Cortex of kidney (tissue), 1 donor: ENCODE measurements at places on chromosomes 6 and 20.

GRCh38 chr6:29553268-29554057, 6.1 kb downstream of the UBD start:
- no peak for DNase-seq

DNA sequence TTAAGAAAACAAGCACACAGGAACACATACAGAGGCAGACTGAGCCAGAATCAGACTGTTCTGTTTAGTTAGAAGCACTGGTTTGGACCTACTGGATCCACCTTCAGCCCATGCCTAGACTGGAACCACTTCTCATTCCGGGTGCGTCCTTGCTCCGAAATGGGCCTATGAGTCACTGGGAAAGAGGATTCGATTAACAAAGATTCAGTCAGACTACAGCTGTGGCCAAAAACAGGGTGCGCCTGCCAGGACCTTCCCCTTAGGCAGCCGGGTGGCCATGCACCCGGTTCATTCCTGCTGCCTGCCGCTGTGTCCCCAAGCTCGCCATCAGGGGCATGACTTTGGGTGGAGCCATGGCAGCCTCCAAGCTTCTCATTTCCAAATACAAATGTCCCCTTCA, 14.5 kb upstream of the KCNK5 start:
- no peak for DNase-seq

DNA sequence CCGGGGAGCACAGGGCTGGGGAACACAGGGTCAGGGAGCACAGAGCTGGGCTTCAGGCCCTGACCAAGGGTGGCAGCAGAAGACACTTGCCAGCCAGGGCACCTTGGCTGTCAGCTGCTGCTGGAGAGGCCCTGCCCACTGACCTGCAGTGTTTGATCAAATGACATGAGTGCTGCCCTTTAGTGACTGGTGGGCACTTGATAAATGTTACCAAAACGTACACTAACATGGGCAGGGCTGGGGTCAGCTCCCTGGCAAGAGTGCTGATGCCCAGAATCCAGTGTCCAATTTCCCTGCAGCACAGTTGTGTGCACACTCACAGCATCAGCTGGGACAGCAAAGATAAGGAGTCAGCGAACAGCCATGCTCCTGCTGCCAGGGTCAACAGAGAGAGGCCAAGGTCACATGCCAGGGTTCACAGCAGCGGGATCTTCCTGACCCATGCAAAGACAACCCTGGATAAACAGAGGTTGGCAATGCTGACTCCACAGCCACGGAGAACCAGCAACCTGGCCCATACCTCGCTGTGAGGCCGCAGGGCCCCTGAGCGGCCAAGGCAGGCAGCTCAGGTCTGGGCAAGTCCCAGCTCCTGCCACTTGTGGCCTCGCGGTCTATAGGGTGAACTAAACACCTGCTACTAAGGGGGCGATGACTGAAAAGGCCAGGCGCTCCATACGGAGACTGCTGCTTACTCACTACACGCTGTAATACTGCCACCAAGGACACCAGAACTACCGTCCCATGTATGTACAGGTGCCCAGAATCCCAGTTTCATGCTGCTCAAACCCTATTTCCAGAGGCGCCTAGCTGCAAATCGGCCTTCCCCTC, 46.3 kb downstream of the NINL start:
- DNase-seq = no peak

DNA sequence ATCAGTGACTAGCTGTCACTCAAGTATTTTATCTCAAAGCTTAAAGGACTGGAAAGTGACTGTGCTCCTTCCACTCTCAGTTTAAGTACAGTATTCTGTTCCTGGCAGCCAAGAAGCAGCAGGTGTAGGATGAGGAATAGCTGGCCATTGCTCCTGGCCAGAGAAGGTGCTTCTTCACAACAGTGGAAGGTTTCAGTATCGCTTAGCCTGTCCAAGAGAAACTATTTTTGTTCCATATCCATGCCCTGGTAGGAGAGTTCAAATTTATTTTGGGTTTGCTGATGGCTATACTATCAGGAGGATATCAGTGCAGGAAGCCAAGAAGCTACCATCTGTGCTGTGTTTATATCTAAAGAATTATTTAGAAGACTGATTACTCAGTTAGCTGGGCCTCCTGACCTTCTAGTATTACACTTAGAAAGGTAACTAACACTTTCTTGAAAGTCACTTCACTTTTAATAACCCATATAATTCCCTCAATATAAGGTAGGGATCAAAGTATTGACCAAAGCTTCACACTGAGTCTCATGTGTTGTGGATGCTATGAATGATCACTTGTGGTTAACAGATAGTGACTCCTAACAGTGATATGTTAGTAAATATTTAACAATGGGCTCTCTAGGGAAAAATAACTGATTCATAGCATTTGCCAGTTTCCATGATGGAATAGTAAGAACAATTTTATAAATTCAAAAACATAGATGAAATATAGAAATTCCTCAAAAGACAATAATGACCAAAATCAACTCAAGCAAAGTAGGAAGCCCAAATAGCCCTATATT, 99.9 kb downstream of the AIG1 start:
- no peak for DNase-seq

GRCh38 chr20:35387334-35387733, 24.4 kb downstream of the UQCC1 start:
- DNase-seq = no peak

GRCh38 chr6:107689951-107690642, 134.0 kb downstream of the SCML4 start:
- no peak for DNase-seq

DNA sequence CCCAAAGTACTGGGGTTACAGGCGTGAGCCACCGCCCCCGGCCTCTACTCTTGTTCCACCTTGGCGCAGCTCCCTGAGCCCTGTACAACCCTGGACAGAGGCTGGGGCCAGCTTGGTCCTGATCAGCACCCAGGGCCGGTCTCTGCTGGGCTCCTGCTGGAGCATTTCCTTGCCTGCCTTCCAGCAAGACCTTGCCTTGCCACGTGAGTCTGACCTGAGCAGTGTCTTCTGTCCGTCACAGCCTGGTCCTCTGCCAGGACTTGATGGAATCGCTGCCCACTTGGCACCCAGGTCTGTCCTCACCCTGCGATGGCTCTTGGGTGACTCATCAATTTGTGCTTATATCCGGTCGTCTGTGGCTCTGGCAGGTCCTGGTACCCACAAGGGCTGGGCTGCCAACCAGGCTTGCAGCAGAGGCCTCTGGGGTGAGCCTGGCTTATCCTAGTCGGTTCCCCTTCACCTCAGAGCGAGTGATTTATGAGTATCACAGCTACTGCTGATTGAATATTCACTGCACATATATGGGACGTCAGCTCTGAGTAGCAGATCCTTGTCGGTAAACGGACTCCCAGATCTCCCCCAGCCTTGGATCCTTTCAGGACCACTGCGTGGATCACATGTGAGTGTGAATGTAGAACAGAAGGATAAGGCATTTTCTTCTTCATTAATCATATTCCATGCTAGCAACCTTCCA, 10.1 kb upstream of the SULF2 start:
- no peak for DNase-seq

- no peak for DNase-seq
These were observed 148.9 kb downstream of the NFATC2 start for GRCh38 chr20:51393571-51393970.

DNA sequence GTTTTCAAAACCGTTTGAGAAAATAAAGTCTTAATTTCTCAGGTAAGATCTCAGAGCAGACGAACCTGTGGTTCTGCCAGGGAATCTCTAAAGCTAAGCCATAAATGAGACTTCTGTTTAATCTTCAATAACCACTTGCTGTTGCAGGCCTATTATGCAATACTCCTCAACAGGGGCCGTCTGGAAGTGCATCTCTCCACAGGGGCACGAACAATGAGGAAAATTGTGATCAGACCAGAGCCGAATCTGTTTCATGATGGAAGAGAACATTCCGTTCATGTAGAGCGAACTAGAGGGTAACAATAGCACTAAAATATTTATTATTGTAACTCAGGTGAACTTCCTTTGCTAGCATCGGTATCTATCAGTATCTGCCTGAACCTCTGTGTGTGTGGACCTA, 223.7 kb downstream of the ARHGAP18 start:
- DNase-seq = no peak

DNA sequence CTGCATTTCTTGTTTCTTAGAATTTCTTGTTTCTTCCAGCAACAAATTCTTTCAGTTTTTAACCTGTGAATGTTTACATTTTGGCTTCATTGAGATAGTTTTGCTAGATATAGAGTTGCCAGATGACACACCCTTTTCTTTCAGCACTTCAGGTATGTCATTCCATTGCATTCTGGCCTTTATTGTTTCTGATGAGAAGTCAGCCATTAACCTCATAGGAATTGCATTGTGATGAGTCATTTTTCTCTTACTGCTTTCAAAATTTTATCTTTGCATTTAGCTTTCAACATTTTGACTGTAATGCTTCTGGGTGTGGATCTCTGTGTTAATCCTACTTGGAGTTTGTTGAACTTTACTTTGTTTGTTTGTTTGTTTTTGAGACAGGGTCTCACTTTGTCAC, 440.3 kb upstream of the HS3ST5 start:
- DNase-seq = no peak

DNA sequence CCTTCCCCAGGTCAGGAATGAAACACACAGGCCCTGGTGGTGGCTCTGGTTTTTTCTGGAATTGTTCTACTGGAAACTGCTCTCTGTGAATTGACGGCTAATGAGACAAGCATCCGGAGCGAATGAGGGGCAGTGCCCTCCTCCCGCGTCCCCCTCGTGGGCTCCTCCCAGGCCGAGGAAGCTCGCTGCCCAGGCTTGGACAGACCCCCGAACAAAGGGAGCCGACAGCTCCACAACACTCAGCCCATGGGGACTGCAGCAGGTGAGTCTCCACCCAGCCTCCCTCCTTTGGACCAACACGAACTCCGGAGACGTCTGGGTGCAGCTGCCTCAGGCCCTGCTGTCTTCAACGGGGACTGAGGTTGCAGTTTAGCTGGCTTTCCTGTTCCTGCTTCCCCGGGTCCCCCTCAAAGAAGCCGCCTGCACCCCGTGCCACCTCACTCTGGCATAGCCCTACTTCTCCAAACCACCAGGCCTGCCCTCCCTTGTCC, 31.3 kb upstream of the AFDN start:
- no peak for DNase-seq

GRCh38 chr6:8240301-8240700, 138.0 kb upstream of the EEF1E1 start:
- no peak for DNase-seq

DNA sequence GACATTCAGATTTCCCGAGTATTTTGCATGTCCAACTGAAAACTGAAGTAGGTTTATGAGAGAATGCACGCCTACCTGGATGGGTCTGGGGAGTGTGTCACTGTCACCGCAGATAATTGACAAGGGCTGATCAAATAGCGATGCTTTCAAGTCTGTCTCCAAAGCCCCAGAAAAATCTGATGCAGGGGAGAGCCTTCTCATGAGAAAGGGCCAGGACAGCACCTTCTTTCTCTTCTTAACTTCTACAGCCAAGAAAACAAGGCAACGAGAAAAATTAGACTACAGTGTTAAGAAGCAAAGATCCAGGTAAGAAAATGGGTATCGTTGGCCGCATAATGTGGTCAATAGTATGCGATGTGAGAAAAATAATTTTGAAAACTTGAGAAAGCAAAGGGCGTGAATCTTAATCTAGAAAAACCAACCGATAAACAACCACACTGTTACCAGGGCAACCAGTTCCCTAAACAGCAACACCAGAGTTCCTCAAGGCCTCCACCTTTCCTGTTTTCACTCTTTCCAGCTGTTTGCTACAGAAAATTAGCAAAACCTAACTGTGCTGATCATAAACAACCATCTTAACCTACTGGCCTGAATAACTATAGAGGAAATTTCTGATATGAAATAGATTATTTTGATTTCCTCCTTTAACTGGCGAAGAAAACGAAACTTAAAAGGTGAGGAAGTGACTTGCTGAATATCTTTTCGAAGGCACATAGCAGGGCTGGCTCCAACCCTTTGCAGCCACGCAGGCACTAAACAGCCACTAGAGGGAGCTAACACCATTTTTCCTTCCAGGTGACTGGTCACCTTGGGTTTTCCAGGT, 2.6 kb downstream of the TAGAP start:
- no peak for DNase-seq

DNA sequence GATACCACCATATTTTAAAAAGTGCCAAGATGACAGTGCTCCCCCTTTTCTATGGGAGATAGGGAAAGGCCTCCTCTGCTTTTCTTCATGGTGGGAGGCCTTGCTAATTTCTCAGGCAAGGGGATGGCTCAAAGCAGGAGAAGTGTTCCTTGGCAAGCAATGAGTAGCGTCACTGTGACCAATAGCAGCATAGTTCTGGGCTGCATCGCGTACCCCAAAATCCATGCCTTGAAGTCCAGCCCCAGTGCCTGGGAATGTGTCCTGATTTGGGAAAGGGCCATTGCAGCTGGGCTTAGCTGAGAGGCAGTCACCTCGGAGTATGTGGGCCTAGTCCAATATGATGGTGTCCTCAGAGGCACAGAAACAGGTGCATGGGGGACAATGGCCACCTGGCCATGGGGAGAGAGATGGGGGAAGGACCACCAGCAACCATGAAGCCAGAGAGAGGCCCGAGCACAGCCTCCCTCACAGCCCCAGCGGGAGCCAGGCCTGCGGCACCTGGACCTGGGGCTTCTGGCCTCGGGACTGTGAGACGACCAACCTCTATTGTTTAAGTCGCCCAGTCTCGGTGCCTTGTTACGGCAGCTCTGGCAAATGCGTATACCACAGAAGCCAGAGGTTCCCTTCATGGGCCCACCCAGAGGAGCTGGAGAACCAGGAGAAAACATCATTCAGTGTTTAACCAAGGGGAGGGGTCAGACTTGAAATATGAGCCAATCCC, 153.1 kb upstream of the RPS6KA2 start:
- no peak for DNase-seq

DNA sequence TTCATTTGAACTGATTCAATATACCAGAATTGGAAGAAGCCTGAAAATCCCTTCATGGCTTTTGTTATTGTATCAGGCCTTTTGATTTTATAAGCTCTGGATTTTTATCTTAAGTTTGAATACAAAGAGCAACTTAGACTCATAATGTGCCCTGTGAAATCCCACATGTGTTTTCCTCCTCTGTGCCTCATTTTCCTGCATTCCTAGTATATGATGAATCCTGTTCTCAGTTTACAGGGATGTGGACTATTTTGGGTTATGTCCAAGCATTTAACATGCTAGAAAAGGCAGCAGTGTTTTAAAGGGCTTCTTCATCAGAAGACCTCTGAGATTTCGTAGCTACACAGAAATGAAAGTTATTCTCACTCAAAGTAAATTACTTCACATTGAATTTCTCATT, 455.0 kb downstream of the RFPL4B start:
- DNase-seq = no peak

DNA sequence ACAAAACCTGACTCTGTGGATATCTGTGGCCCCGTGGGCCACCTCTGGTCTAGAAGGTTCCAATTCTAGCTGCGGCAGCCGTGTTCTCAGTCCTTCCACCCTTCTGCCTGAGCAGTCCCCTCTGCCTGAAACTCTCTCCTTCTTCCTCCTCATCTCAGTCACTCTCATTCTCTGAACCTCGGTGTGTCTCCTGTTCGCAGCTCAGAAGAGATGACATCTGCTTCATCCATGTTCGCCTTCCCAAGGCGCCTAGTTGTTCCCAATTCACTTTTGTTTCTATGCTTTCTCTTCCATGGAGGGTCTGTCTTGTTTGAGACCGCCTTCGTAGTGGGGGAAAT, 95.5 kb downstream of the CEBPB start:
- DNase-seq = no peak
